ENCODE measurements at places on chromosomes 12 and 14.

DNA sequence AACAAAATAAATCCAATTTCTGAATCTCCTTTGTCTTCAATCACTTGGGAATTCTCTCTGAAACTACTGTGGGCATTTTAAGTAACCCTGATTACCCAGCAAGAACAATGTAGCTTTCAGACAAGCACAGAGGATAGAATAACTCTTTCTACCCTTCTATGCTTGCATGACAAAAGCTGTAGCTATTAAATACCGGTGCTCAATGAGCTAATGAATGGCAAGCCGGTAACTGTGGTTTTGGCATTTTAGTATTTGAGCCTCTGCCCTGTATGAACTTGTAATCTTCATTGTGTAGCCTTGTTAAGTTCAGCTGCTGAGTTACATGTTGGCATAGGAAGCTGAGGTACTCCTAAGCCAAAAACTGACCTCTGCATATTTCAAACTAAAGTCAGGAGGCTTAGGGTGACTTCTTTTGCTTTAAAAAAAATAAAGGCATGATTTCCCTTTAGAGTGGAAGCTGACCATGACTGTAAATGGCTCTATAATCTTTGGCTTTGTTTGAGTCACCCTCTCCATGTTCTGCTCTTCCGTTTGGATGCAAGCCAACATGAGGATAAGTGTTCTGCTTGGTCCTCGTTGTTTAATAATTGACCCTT, 171.0 kb upstream of the HIF1A start:
- no peak for DNase-seq

GRCh38 chr14:76201162-76201561, 49.4 kb downstream of the GPATCH2L start:
- DNase-seq, result no peak

- DNase-seq, result no peak
These were observed 4.4 kb downstream of the TBX5 start for GRCh38 chr12:114401328-114402083.

DNA sequence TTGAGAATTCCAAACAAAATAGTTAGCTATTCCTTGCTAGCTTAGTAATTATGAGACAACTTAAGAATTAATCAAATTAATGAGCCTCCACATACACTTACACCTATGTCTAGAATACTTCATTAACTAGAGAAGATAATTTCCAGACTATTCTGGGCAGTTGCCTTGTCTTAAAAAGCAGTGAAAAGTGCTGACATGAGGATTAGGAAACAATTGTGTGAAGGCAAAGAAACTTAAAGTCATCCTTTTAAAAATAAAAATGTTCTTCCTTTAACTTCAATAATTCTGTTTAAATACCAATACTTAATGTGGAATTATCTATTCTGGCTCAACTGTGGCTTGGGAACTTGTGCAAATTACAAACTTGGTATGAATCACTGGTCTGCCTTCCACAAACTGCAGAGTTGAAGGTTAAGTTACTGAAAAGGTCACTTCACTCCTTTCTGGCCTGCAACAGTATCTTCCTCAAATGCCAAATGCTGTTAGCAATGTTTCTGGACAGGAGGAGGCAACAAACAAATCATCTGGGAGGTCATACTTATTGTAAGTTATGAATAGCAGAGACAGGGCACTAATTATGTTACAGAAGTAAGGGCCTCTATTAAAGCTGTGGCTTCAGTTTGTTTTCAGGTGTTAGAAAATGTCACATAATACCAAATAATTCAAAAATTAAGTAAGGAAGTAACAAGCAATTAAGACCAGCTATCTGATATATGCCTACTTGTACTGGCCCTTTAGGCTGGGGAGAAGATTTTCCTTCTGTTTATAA, 19.2 kb downstream of the PPTC7 start:
- DNase-seq, result no peak

DNA sequence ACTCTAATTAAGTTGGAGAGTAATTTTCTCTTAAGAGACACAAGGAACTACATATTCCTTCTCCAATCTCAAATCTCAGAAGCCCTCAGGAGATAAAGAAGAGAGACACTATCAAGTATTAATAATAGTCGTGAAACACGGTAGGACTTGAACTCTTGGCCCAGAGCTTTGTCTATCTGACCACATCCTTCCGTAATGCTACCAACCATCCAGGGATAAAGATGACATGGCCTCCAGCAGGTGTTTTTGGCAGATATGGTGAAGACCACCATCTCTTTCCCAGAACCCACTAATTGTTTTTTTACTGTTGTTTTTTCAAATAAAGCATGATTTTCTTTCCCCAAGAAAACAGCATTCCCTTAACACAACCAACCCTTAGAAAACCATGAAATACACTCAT, 3.4 kb downstream of the ZNF384 start:
- DNase-seq, result no peak

GRCh38 chr12:41277946-41278267, 89.8 kb downstream of the PDZRN4 start:
- no peak for DNase-seq

DNA sequence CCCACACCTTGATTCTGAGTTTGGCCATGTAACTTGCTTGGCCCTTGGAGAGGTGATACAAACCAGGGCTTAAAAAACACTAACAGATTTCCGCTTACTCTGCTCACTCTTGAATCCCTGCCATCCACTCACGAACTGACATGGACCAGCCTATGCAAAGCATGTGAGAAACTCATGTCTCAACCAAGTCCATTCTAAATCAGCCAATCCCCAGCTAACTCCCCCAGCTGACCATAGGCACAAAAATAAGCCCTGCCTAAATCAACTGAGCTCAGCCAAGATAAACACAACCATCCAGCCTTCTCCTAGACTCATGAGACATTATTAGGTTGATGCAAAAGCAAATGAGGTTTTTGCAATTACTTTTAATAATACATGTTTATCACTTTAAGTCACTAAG, 353.9 kb upstream of the TBX3 start:
- DNase-seq, result no peak

DNA sequence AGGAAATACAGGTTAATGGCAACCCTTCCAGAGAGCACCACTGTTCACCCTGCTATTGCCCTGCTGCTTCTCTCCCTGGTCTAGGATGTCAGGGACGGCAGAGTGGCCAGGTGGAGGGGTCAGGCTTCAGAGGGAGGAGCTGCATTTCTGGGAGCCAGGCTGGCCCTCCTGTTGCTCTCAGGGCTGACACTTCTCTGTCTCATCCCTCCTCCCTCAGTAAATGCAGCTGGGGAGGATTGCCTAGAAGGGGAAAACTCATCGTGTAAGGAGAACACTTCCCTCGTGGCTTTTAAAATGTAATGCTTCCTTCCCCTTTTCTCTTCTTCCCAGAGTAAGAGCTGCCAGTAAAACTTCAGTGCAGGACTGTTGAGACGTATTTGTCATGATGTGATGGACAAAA, 20.8 kb downstream of the SUSD6 start:
- no peak for DNase-seq

DNA sequence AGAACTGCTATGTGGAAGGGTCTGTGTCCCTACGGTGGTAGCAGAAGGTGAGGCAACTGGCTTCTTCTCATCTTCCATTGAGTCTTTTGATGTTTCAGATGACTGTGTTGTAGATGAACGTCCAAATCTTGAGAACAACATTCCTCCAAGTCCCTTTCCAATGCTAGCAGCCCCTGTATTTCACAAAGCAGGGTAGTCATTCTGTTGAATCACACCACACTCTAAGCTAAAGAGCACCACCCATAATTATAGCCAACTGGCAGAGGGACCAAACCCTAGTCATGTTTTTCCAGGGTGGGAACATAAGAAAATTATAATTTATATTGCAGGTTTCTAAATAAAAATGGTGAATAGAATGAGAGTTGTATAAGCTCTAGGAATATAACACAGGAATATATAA, 98.7 kb downstream of the DDHD1 start:
- DNase-seq, result no peak

GRCh38 chr12:43087195-43088091, 464.6 kb downstream of the ADAMTS20 start:
- no peak for DNase-seq

DNA sequence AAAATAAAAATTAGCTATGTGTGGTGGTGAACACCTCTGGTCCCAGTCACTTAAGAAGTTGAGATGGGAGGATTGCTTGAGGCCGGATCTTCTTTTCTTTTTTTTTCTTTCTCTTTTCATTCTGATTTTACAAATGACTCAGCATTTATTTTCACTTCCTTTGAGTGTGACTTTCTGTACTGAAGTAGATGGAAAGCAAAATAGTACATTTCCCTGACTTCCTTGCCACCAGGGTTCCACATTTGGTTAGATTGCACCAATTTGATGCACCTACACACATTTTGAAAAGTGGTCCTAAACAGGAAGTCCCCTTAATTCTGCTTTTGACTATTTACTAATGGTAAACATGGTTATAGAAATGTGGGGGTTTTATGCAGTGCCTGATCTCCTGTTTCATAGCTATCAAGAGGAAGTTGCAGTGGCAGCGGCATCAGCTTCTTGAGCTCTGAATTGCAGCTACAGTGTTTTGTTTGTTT, 13.0 kb upstream of the LEMD3 start:
- DNase-seq, result no peak

DNA sequence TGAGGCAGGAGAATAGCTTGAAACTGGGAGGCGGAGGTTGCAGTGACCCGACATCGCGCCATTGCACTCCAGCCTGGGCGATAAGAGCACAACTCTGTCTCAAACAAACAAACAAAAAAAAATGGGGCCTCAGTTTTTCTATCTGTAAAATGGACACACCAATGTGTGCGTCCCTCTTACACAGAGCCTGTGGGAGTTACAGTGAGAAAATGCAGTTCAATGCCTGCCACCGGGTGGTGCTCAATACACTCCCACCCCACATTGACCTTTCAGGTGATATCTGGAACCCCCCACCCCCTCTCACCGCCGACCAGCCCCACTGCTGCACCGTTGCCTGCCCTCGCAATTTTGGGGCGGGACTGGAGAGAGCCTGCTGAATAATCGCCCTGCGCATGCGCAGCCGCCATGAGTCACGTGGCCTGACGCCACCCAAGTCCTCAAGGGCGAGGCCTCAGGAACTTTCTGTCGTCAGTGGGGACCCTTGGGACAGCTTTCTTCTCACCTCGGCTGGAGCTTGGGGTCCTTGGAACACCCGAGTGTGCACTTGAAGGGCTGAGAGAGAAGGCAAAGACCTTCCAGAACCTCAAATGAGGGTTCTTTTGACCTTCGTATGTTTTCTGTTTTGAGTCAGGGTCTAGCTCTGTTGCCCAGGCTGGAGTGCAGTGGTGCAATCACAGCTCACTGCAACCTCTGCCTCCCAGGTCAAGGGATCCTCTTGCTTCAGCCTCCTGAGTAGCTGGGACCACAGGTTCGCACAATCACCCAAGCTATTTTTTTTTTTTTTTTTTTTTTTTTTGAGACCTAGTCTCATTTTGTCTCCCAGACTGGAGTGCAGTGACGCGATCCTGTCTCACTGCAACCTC, 14.6 kb upstream of the CABP1 start:
- DNase-seq, result no peak

DNA sequence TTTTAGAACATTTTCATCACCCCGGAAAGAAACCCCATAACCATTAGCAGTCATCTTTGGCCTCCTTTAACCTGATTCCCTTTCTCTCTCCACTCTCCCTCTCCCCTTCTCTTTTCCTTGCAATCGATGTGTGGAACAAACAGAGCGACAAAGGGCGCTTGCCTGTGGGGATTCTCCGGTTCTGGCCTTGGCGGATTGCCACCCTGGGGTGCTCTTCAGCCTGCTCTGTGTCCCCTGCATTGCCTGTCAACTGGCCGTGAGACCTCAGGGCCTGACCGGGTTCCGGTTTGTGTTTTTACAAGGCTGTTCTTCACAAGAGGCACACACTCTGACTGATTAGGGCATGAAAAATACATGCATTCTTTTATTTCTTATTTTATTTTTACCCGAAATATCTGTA, 27.8 kb downstream of the LRTM2 start:
- no peak for DNase-seq

- no peak for DNase-seq
These were observed 18.5 kb upstream of the PCNX1 start for GRCh38 chr14:70888681-70889175.

GRCh38 chr12:122875590-122876220, 20.2 kb downstream of the VPS37B start:
- DNase-seq, result no peak

DNA sequence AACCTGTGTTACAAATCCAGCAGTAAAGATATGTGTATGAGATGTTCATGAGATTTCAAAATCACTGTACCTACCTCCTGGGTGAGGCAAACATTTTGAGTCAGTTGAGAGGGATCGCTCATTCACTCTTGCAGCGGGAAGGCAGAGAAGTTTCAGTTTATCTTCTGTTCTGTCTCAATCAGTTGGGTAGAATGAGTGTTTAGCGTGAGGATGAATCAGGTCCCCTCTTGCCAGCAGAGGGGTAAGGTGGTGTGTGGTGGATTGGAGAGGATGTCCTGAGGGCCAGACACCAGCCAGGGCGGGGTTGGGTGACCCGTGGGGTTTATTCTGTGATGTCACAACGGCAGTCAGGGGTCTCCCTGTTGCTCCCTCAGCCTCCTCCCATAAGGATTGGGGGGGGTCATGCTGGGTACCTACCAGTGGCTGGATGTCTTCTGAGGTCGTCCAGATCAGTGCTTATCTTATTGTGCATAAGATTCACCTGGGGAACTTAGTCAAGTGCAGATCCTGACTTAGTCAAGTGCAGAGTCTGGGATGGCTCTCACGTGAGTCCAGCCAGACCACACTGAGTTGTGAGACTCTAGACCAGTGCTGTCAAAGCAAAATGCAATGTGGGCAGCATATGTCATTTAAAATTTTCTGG, at the start of gene GSG1:
GSG1 (minus strand) TSS at position 277 of the 643 bp plus-strand sequence; CDS start at position 122, 155 bp downstream.
- DNase-seq, result no peak

DNA sequence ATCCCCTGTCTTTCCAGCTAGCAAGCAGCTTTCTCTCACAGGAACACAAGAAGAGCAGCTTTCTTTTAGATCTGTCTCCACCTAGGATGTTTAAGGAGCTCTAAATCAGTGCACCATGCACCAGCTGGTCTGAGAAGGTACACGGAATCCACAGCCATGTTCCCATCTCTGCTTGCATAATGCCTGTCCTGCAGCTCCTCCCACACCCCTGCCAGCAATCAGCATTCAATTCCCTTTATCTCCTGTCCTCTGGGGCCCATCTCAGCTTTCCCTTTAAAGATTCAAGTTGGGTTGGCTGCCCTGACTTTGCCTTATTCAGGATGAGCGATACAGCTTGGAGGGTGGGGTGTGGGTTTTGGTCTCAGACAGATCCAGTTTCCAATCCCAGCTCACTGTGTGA, 826.3 kb downstream of the BCL11B start:
- DNase-seq, result no peak

GRCh38 chr12:39930101-39930500, 175.8 kb downstream of the SLC2A13 start:
- DNase-seq, result no peak

DNA sequence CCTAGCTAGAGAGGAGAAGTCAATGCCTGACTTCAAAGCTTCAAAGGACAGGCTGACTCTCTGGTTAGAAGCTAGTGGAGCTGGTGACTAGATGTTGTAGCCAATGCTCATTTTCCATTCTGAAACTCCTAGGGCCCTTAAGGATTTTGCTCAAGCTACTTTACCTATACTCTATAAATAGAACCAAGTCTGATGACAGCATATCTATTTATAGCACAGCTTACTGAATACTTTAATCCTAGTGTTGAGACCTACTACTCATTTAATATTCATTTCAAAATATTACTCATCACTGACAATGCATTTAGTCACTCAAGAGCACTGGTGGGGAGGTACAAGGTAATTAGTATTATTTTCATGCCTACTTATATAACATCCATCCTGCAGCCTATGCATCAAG, 137.2 kb upstream of the PELI2 start:
- no peak for DNase-seq
